ENCODE measurements at places on chromosomes 13 and 19.

GRCh38 chr13:88142653-88143052 is 471.5 kb downstream of the SLITRK5 start:
- DNase-seq: no peak

DNA sequence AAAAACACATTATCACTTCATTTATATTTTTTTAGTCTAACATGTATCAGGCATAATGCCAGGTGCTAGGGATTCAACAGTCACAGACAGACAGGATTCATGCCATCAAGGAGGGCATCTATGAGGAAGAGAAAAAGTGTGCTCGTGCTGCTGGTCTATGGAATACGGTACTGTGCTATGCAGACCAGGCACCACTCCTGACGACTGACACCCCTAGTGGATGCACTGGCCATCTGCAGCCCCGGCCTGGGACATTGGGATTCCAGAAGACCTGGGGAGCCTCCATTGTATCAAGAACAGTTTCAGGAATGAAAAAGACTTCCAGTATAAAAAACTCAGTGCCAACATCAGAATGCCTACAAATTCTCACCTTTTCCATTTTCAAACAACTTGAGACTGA is 94.0 kb downstream of the KLF12 start:
- DNase-seq: peak; percentile 13

DNA sequence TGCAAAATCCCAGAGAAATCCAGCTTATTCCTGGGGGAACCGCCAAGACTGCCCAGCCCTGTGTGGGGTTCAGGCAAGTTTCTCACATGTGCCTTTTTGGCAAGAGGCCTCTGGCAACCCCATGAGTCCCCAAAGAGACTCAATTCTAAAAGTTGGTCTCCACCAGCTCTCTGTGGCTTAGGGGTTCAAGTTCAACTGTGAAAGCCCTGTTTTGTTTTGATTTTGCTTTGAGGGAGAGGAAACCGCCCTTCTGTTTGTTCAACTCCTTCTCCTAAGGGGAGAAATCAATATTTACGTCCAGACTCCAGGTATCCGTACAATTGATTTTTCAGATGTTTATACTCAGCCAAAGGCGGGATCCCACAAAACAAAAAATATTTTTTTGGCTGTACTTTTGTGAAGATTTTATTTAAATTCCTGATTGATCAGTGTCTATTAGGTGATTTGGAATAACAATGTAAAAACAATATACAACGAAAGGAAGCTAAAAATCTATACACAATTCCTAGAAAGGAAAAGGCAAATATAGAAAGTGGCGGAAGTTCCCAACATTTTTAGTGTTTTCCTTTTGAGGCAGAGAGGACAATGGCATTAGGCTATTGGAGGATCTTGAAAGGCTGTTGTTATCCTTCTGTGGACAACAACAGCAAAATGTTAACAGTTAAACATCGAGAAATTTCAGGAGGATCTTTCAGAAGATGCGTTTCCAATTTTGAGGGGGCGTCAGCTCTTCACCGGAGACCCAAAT is 583 bp upstream of the LDLR start:
- peak; percentile 26 for DNase-seq

DNA sequence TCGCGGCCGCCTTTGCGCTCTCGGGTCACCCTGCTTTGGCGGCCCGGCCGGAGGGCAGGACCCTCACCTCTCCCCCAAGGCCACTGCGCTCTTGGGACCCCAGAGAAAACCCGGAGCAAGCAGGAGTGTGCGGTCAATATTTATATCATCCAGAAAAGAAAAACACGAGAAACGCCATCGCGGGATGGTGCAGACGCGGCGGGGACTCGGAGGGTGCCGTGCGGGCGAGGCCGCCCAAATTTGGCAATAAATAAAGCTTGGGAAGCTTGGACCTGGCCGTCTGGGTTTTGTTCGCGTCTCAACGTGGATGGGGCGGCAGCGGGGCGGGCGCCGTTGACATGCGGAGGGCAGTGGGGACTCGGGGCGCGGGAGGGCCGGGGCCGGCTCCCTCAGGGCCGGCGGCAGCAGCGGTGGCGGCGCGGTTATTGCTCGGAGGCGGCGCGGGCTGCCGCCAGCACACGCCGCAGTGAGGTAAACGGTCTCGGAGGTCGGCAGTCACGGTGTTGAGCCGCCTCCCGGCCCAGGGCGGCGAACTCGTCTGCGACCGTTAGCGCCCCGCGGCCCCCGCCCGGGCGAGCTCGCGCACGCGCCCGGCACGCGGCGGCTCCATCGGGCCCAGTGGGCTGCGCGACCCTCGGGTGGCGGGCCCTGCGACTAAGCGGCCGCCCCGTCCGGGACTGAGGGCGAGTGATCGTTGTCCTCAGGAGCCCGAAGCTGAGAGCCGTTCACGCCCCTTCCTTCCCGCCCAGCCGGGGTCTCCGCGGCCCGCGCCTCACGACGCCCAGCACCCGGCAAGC is 9.4 kb downstream of the CBARP start:
- no peak for DNase-seq

DNA sequence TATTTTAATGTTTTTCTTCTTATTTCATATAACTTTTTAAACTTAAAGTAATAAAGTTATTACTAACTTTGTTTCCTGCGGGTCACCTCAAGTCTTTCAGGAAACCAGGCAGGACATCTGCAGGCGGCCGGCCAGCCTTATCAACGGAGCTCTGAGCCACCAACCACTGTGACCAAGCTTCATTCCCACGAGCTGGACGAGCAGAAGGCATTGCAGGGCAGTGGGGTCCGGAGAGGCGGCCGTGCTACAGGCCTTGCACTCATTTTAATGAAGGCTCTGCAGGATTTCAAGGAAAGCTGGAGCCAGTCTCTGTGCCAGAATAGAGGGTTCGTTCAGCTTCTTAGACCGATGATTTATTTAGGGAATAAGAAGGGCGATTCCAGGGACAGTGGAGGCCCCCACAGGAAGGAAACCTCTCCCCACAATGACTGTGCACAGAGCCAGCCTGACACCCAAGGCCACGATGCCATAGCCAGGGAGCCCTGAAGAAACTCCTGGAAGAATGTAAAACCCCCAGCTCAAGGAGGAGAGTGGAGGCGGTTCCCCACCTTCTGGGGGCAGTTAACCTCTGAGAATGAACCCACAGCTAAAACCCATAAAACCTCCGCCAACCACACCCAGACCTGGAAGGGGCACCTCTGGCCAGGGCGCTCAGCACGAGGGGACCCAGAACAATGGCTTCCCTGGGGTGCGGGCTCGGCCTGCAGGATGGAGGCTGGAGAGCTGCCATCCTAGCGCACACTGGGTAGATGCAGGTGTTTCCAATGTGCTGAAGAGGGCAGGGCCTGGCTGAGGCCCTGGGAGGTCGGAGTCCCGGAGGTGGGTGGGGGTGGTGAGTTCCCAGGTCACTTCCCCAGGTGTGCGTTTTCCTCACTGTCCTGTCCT is 75.0 kb downstream of the RASA3 start:
- DNase-seq: no peak

DNA sequence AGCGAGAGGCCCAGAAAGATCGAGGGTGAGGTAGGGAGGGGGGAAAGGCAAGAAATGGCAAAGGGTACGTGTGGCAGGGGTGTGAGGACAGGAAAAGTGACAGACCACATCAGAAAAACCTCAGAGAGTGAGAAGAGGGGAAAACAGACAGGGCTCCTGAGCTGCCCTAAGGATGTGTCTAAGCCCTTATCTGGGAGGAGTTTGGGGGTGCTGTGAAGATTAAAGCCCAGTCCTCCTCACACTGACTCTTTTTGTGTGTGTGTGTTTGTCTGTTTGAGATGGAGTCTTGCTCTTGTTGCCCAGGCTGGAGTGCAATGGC is 703 bp upstream of the PTH2 start:
- DNase-seq: no peak

DNA sequence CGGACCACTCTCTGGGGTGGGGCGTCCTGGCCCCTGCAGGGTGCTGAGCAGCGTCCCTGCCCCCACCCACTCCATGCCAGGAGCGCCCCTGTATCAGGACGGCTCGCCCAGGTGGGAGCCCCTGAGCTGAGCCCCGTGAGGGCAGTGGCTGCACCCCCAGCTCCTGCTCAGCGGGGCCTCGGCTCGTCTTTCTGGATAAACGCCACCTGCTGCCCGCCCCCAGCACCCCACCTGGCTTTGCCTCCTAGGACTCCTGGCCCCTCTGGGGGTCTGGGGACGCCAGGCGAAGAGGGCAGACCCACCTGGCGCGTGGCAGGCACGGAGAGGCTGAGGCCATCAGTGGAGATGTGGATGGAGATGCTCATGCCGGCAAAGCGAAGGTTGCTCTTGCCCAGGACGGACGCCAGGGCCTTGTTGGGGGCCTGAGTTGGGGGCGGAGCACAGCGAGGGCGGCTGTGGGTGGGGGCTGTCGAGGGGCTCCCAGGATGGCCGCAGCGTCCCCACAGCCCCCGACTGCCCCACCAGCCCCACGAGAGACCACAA is 22.3 kb downstream of the SHC2 start:
- no peak for DNase-seq

DNA sequence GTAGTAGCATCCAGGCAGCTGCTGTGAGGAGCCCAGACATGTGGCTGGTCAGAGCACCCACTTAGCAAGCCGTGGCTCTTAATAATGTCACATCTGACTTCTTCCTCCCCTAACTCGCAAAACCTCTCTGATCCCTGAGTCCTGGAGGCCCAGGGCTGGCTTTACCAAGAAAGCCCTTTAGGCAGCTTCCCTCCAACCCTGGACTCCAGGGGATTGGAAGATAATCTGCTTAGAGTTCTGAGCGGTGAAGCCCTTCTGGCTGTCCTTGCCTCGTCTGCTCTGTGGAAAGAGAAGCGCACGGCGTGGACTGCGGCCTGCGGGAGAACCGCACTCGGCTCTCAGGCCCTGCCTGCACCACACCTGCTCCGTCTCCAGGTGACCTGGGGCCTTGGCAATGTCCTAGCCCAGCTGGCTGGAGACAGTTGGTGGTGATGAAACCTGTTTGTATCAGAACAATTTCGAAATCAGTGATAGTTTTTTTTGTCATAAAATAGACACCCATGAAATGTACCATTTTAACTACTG is 64.5 kb upstream of the MCF2L start:
- DNase-seq: no peak

GRCh38 chr13:99865420-99865930 is 106.1 kb downstream of the ZIC5 start:
- no peak for DNase-seq

DNA sequence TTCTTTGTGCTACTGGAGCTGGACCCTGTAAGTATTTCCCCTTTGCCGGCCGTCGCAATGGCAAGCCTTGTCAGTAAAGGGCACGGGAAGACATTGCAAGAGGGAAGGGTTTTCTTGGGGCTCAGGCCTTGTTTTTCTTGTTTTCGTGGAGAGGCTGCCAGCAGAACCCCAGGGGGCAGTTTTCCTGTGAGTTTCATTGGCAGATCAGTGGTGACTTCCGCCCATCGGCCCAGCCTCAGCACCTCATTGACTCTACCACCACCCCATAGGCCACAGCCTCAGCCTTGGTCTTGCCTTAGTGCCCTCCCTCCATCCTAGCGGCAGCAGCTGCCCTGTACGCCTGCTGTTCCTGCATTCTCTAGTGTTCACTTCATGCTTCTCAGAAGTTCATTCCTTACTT is 61.5 kb downstream of the GJA3 start:
- DNase-seq: no peak

DNA sequence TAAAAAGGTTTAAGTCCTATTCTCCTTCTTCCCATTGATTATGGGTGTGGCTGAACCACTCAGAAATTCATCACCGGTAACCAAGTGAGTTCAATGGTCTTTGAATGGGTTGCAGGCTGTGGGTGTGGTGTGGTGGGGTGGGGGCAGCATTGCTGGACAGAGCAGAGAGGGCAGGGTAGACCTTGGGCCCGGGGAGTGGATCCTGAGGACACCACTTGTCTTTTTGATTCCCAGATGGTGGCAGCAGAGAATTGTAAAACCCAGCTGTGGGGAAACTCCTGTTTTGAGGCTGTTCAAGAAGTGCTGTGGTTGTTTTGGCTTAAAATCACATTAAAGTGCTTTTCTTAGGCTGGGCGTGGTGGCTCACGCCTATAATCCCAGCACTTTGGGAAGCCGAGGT is 45.8 kb upstream of the RGCC start:
- peak; percentile 16 for DNase-seq

DNA sequence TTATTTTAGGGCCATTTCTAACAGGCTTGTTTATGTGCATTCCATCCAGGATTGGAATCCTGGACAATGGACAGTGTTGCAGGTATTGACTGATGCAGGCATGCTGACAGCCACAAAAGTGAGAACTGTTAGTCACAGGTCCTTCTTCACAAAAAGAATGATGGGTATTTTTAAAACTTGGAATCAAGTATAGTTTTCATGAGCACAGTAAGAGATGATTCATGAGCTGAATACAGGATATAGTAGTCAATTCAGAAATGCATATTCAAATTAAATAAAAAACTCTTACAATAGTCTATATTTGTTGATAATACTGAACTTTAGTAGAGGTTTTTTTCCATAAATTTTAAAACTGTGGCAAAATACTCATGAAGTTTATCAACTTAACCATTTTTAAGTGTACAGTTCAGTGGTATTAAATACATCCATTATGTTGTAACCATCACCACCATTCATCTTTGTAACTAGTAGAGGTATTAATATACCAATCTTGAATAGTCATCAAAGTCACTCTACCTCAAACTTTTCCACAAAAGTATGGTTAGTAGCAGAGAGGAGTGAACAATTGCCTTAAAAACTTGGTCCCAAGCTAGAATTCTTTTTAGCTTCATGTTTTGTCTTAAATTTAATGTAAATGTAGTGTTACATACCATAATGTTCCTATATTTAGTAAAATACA is 79.5 kb downstream of the KCNRG start:
- no peak for DNase-seq

DNA sequence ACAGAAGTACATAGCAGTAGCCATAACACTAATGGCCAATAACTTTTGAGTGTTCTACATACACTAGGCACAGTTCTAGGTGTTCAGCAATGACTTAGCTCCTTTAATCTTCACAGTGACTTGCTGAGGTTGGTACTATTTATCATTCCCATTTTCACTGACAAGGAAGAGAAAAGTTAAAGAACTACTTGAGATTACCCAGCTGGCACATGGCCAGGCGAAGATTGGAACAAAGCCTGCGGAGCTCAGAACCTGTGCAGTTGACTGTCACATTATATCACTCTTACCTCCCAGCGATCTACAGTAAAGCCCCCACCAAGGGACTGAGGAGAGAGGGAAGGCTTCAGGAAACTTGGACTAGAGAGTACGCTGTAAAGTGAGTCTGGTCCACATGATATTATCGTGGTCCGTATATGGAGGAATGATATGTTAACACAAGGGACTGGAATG is 42.4 kb upstream of the WDFY2 start:
- DNase-seq: no peak

DNA sequence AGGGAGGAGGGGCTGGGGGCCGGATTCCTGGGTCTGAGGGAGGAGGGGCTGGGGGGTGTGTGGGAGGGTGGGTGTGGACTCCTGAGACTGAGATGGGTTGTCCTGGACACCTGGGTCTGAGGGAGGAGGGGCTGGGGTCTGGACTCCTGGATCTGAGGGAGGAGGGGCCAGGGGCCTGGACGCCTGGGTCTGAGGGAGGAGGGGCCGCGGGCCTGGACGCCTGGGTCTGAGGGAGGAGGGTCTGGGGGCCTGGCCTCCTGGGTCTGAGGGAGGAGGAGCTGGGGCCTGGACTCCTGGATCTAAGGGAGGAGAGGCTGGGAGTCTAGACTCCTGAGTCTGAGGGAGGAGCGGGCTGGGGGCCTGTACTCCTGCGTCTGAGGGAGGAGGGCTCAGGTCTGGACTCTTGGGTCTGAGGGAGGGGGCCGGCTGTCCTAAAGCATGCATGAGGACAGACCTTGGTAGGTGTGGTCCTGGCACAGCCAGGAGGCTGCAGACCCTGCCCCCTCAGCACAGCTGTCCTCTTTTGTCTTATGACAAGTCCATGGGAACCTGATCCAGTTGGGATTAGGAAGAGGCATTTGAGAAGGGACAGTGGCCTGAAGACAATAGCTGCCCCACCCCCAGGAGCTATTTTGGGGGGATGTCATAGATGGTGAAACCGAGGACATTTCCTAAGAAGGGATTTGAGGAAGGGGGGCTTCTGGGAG is 1.3 kb downstream of the TNNT1 start:
- DNase-seq: no peak

All from activated CD4-positive, alpha-beta T cell treated with anti-CD3 and anti-CD28 coated beads, Interleukin-2, Interleukin-6, amounts not matched to agents 100 ng/mL and 50 ng/mL, durations not matched to agents 16 hours and 8 hours (primary cell).